ENCODE measurements at places on chromosomes 7 and 10.

GRCh38 chr7:75888464-75889222 lies 9.8 kb downstream of the RHBDD2 start:
- no peak for DNase-seq

GRCh38 chr7:128891942-128892269 lies 18.6 kb downstream of the KCP start:
- no peak for DNase-seq

- no peak for DNase-seq
Observed at GRCh38 chr10:91551856-91552255, 81.0 kb downstream of the PPP1R3C start.

DNA sequence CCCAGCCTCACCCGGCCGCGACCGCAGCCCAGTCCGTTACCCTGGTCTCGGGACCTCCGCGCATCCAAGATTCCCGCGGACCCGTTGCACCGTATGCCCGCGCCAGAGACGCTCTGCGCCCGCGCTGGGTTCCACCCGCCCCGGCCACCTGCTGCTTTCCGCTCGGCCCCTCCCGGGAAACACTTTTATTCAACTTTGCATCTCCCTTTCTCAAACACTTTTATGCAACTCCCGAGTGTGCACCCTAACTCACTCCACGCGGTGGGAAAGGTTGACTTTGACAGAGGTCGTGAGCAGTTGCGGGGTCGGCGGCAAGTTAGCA lies at the start of gene ODAD2:
Gene ODAD2 (minus strand): TSS at position 126 of the 322 bp plus-strand sequence. CDS start 3,937 bp downstream, outside the sequence.
- no peak for DNase-seq

GRCh38 chr7:102843850-102844249 lies 69.0 kb upstream of the LRRC17 start:
- DNase-seq, result no peak

DNA sequence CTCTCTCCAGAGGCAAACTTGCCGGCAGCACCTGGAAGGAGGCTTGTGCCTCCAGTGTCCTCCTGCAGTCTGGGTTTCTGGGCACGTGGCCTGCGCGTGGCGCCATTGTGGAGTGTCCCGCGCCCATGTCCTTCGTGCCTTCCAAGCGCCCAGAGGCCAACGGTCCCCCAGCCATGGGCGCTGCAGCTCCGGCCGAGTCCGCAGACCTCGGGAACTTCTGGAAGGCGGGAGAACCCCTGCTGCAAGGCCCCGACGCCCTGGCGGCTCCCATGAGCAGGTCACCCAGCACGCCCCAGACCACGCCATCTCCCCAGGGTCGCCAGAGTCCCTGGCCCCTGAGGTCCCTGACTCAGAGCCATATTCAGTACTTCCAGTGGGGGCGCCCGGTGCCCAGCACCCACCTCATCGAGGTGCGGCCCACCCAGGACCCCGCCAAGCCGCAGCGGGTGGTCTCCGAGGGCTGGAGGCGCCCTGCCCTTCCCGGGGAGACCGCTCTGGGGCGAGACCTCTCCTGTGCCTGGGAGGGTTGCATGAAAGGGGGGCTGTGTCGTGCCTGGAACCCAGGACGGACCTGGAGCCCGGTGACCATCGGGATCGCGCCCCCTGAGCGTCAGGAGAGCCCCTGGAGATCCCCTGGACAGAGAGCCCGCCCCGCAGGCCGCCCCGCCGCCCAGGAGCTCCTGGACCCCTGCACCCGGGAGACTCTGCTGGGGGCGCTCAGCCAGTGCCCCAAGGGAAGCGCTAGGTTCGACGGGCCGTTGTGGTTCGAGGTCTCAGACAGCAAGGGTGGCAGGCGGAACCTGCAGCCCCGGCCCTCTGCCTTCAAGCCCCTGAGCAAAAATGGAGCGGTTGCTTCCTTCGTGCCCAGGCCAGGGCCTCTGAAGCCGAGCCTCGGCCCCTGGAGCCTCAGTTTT lies at the start of gene POM121L12:
Gene POM121L12 (plus strand): TSS at position 135 of the 914 bp plus-strand sequence. CDS start 39 bp downstream, at position 174.
- no peak for DNase-seq

GRCh38 chr7:148712678-148713329 lies 14.1 kb downstream of the CUL1 start:
- no peak for DNase-seq

DNA sequence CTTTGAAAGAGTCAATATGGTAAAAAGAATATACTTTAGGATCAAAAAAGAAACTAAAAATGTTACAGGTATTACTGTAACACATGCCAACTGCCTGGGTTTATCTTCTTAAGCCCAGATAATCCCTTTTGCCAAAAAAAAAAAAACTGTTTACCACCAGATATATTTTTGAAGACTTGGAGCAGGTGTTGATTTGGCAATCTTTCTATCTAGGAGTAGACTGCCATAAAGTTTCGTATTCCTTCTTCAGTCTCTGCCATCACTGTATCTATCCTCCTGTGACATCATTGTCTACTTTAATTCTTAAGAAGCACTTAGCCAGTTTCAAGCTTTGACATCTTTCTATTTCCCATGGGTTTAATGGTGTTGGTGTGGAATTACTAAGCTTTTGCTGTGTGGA lies 161.0 kb downstream of the ST7 start:
- no peak for DNase-seq

DNA sequence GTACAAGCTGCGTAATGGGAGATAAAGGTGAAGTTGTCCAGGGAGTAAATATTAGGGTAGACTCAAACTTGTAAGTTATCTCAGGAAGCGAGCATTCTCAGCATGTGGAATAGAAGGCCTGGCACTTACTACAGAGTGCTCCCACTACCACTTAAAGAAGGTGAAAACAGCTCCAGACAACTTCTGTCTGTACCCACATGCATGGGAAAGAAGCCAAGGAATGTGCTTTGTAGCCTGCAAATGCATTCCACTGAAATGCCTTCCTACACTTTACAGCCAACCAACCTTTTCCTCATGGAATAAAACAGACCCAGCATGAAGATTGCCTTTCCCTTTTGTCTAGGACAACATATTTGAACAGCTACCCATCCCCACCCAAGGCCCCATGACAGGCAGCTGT lies 45.4 kb upstream of the NPSR1 start:
- DNase-seq, result no peak

GRCh38 chr10:70355051-70356021 lies 27.1 kb downstream of the LRRC20 start:
- no peak for DNase-seq

- DNase-seq, result no peak
Observed at GRCh38 chr7:149686011-149686410, 87.4 kb downstream of the ZNF467 start.

DNA sequence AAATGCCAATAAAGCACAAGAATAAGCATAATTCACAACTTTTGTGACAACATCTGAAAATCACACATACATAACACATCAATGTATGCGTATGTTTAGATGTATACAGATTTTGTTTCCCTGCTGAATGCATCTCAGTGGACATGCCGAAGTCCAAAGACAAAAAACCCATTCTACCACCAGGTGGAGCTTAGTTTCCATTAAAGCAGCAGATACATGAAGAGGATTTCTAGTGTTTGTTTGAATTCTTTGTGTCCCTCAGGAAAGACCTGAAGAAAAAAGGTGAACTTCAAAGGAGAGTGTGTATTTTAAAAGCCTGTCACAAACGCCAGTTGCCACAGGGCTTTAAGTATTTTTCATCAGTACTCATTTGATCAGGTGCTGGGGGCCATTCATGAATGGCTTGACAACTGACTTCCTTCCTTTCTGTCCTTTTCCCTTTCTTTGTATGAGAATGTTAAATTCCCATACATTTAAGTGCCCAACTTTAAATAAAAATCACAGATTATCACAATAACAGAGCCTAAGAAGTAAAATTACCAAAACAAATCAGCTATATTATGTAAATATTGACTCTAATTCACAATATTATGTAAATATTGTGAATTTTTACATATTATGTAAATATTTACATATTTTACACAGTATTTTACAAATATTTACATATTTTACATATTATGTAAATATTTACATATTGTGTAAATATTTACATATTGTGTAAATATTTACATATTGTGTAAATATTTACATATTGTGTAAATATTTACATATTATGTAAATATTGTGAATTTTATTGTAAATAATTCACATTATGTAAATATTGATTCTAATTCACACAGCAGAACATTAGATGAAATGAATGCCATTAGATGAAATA lies 343.0 kb downstream of the CRPPA start:
- DNase-seq, result peak; percentile 29

GRCh38 chr7:156309016-156309620 lies 331.5 kb upstream of the RNF32 start:
- no peak for DNase-seq

DNA sequence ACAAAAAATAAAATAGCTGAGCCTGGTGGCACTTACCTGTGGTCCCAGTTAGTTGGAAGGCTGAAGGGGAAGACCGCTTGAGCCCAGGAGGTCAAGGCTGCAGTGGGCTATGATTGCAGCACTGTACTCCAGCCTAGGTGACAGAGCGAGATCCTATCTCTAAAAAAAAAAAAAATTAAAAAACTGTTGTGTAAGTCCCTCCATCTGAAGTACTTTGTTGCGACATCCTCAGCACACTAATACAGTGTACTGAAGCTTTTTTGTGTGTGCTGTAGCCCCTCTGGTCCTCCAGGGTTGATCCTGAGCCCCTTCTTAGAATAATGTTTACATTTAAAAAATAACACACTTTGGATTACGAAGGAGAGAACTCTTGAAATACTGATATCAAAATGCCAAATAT lies 71.3 kb downstream of the PFKFB3 start:
- no peak for DNase-seq

DNA sequence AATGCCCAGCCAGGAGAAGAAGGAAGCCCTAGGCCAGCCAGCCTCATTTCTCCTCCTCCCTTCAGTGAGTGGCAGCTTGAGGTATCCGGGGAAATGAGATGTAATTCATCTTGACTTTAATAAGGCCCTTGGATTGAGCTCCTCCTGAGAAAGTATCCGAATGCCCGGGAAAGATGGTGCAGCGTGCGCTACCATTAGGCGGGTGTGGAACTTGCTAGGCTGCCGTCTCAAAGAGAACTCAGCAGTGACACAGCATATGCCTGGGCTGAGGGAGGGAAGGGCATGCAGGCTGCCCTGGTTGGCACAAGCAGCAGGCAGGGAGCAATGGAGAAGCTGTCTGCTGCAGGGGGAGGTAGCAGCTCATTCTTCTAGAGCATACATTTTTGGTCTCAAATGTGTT lies 659.8 kb upstream of the FOXK1 start:
- no peak for DNase-seq

GRCh38 chr10:70500368-70500767 lies 21.8 kb downstream of the PALD1 start:
- DNase-seq, result no peak

GRCh38 chr10:62326176-62326575 lies 48.0 kb upstream of the ZNF365 start:
- no peak for DNase-seq

- no peak for DNase-seq
Observed at GRCh38 chr10:132135053-132135872, 51.5 kb upstream of the DPYSL4 start.

GRCh38 chr7:37083311-37084096 lies 359.2 kb upstream of the AOAH start:
- DNase-seq, result no peak

GRCh38 chr10:131972474-131973071 lies 9.2 kb downstream of the BNIP3 start:
- DNase-seq, result no peak

- DNase-seq, result peak; percentile 79
Observed at GRCh38 chr7:30134611-30135300, at the start of gene MTURN. Gene MTURN (plus strand): TSS chr7:30134986. CDS start chr7:30135137, 151 bp downstream.
